ENCODE measurements at places on chromosomes 12 and 14.

GRCh38 chr14:64074961-64075612 lies 219.1 kb downstream of the ESR2 start:
- peak; percentile 55 for DNase-seq

- no peak for DNase-seq
Measured at GRCh38 chr12:126343321-126343720, 1278.1 kb downstream of the AACS start.

GRCh38 chr12:19236656-19237055 lies 107.1 kb downstream of the PLEKHA5 start:
- peak; percentile 29 for DNase-seq

DNA sequence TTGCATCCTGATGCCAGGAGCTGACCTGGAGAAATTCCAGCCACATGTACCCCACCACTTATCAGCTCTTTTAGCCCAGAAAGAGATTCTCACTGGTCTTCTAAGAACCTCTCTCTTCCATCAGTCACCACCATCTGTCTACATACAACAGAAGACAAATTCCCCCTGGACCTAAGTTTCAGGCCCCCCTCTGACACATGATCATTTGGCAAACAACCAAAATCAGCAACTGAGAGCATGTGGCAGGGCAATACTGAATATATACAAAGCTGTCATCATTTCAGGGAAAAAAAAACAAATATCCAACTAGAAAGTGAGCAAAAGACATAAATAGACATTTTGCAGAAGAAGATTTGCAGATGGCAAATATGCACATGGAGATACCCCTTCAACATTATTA lies 180.2 kb downstream of the FOXN3 start:
- DNase-seq, result no peak

DNA sequence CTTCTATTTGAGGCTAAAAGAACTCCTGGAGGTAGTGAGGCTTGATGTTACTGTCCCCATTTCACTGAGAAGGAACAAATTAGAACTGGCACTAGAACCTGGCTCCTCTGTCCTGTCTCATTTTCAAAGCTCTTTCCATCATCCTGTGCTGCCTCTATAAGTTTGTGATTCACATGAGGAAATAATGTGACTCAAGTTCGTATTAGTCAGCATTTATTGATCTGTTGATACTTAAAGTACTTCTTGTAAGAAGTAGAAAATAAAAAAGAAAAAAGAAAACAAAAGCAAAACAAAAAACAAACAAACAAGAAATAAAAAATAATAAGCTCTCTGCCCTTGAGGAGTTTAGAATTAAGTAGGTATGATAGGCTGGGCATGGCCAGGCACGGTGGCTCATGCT lies 2.3 kb upstream of the ESPL1 start:
- DNase-seq, result no peak

- DNase-seq, result no peak
Measured at GRCh38 chr12:46590991-46591703, 218.6 kb upstream of the SLC38A2 start.

GRCh38 chr14:24851837-24852236 lies 198.1 kb downstream of the STXBP6 start:
- DNase-seq, result no peak

GRCh38 chr12:76674669-76675315 lies 89.1 kb upstream of the ZDHHC17 start:
- no peak for DNase-seq

GRCh38 chr12:68612202-68612601 lies 1.5 kb downstream of the RAP1B start:
- peak; percentile 14 for DNase-seq
